Ascending aorta (tissue), 2 donors: ENCODE measurements at places on chromosomes 1 and 21.

- DNase-seq = no peak
Observed at GRCh38 chr1:154614901-154615300, 6.9 kb upstream of the ADAR start.

GRCh38 chr1:232662910-232663309, 33.0 kb upstream of the SIPA1L2 start:
- DNase-seq = no peak

DNA sequence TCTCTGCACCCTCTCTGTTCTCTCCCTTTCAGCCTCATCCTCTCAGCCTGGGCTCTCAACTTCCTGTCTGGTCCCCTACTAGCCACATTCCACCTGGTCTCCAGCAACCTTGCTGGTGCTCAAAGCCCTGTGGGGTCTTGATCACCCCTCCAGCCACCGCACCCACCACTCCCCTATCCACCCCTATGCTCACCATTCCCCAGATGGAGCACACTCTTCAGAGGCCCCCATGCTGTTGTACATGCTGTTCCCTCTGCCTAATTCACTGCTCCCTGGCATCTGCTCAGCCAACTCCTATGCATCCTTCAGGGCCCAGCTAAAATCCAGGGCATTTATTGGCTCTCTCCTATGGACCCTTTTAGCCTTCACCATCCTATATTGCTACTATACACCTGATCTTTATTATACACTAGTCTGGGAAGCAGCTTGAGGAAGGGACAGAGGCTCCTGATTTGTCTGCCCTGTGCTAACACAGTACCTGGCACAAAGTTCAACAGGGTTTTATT, 81.0 kb downstream of the GLIS1 start:
- DNase-seq = no peak

GRCh38 chr1:168333562-168334276, 53.0 kb downstream of the TBX19 start:
- DNase-seq = no peak

DNA sequence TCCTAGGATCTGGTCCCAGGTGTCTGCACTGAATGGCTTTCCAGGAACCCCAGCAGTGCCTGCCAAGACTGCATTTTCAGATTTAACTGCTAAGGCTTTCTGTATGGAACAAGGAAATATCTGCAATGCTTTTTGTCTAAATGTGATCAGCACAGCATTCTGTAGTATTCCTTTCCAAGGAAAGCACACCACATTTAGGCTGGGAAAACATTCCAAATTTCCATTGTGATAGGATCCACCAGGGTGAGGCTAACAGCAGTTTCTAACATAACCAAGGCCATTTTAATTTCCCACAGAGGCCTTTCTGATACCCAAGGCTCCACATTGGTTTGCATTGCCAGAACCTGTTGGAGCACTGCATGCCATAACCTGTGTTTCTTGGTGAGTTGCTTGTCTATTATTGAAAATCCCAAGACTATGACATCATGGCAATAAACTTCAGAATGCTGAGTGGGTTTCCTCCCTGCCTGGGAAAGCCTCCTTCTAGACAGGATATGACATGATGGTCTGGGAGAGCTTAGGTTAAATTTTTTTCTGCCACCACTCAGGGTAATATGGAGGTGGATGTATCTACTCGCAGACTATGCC, 23.3 kb upstream of the PTGFRN start:
- no peak for DNase-seq

GRCh38 chr1:54271341-54271740, 71.4 kb downstream of the MRPL37 start:
- DNase-seq = no peak

GRCh38 chr1:112614460-112615065, 4.4 kb downstream of the ST7L start:
- DNase-seq = no peak

- DNase-seq = no peak
Observed at GRCh38 chr1:174266476-174266875, 107.2 kb downstream of the RABGAP1L start.

GRCh38 chr1:107135463-107135862, 5.4 kb upstream of the NTNG1 start:
- no peak for DNase-seq

DNA sequence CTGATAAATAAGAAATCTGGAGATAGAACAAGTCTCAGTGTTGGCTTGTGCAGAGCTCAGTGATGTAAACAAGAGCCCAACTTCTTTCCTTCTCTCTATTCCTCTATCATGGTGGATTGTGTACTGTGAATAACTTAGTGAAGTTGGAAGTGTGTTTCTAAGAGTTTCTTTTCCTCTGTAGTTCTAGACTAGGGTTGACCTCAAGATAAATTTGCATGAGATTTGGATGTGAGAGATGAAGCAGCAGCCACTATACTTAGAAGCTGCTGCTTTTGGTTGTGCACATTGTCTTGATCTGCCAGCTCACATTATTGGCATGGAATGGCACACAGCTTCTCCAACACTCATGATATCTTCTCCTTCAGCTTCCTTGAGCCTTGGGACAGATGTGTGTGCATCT, 198.9 kb upstream of the ZP4 start:
- no peak for DNase-seq

- DNase-seq = no peak
Observed at GRCh38 chr1:201447903-201448871, 20.8 kb downstream of the PHLDA3 start.

GRCh38 chr1:116951200-116951935, 41.7 kb downstream of the PTGFRN start:
- DNase-seq = peak; percentile 29

DNA sequence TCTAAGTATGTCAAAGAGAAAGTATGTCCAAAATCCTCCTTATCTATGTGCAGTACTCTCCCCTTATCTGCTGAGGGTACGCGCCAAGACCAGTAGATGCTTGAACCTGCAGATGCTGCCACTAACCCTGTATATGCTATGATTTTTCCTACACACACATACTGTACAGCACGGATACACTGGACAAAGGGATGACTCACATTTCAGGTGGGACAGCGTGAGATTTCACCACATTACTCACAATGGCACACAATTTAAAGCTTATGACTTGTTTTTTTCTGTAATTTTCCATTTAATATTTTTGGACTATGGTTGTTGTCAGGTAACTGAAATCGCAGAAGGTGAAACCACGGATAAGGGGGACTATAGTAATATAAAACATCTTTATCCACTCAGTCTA, 4.1 kb downstream of the ORC1 start:
- DNase-seq = no peak

DNA sequence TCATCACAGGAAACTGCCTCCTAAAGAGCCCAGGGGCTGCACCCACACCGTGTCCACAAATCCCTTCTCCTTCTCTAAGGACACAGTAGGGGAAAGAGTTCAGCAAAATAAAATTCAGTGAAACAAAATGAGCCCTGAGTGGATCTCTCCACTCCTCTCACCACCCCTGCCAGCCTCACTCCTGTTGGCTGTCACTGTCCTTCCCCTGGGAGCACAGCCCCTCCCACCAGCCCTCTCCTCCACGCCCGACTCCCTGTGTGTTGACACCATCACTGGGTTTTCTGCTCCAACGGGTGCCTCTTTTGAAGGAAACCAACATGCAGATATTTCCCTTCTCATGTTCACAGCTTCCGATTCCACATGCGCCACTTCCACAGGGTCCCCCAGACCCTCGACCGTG, 356.2 kb downstream of the AJAP1 start:
- DNase-seq = no peak

GRCh38 chr1:26287033-26287711, 7.3 kb downstream of the SH3BGRL3 start:
- no peak for DNase-seq

DNA sequence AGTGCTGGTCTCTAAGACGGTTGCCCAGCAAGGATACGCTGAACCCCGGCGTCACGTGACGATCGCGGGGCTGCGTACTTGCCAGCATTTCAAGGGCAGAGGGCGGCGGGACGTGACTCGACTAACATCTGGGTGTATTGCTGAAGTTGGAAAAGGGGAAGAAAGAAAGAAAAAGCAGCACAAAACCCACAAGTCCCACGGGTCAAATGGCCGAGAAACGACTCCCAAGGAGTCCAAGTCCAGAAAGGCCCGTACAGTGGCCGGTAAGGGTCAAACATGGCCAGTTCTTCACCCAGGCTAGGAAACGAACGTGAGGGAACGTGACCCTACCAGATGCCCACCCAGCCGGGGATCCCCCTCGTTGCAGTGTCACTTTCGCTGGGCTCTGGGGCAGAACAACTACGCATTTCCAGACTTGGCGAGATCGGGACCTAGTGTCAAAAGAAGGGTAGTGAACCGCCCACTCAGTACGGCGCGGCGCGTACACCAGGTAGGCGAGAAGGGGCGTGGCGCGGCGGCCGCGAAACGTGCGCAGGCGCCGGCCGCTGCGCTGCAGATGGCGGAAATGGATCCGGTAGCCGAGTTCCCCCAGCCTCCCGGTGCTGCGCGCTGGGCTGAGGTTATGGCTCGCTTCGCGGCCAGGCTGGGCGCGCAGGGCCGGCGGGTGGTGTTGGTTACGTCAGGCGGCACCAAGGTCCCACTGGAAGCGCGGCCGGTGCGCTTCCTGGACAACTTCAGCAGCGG, at the start of the genes PPCS and ZMYND12:
Gene PPCS, plus strand, starts transcription at position 534 of the 744 bp plus-strand sequence. Its CDS starts 23 bp downstream, at position 557.
Gene ZMYND12, minus strand, starts transcription at position 13 of the 744 bp plus-strand sequence. CDS start 25 bp downstream, outside the sequence.
- DNase-seq = peak; percentile 59

GRCh38 chr1:184276416-184276815, 110.4 kb upstream of the C1orf21 start:
- DNase-seq = no peak

- no peak for DNase-seq
Observed at GRCh38 chr1:90126834-90127233, 131.9 kb downstream of the ZNF326 start.

- DNase-seq = no peak
Observed at GRCh38 chr1:167627615-167627864, 2.5 kb upstream of the RCSD1 start.

DNA sequence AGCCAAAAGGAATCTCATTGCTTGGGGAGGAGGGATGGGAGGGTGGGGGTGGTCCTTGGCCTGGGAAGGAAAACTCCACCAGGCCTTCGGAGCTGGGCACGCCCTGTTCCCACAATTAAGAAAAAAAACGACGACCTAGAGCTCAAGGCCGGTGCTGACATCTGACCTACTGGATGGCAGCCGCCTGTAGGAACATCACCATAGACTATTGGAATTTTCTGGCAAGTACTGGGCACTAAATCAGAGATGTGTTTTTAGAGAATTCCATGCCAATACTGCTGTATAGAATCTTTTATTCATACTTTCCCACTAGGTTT, 729 bp downstream of the NADK start:
- peak; percentile 82 for DNase-seq

GRCh38 chr21:44639331-44639655, 2.1 kb downstream of the KRTAP10-10 start:
- DNase-seq = no peak

DNA sequence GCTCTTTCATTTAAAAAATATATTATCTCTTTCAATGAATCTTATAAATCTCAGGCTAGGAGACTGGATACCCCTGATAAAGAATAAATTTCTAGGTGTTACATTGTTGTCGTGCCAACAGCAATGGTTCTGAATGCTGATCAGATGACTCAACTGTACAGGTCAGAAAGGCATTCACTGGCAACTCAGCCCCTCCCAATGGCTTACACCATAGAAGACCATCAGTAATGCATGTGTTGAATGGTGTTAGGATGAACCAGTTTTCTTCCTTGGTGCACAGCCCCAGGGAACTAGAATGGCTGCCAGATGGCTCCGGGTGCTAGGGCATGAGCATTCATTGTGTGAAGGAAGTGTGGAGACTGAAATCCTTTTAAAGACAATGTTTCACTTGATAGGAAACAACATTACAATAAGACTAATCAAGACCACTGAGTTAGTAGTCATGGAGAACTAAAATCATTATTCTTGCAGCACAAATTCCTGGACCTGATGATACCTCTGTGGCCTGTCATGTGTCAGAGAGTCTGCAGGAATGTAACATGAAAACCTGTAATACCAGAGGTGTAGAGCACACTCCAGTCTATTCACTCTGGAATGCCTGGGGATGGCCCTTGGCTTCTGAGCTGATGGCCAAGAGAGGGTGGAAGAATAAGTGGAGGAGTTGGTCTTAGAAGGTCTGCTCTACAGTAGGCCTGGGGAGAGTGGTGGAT, 187.7 kb upstream of the LMO4 start:
- no peak for DNase-seq

GRCh38 chr1:239387304-239388158, 1.2 kb downstream of the CHRM3 start:
- no peak for DNase-seq

GRCh38 chr1:210438928-210439841, 110.5 kb downstream of the HHAT start:
- no peak for DNase-seq

GRCh38 chr1:147719029-147719698, 41.2 kb downstream of the GJA5 start:
- no peak for DNase-seq

DNA sequence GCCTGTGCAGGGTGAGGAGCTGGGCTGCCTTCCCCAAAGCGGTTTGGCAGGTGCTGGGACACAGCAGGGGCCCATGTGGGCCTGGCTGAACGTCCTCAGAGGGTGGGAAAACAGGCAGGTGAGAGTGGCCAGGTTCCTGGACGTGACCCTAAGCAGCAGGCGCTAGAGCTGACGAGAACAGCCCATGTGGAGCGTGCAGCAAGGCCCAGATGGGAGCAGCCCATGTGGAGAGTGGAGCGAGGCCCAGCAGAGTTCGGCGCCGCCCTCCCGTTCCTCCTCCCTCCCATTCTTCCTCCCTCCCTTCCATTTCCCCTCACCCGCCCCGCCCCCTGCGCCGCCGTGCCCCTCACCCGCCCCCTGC, 314.4 kb upstream of the VAMP3 start:
- DNase-seq = no peak

- DNase-seq = no peak
Observed at GRCh38 chr21:17613242-17613676, 558 bp upstream of the BTG3 start.

DNA sequence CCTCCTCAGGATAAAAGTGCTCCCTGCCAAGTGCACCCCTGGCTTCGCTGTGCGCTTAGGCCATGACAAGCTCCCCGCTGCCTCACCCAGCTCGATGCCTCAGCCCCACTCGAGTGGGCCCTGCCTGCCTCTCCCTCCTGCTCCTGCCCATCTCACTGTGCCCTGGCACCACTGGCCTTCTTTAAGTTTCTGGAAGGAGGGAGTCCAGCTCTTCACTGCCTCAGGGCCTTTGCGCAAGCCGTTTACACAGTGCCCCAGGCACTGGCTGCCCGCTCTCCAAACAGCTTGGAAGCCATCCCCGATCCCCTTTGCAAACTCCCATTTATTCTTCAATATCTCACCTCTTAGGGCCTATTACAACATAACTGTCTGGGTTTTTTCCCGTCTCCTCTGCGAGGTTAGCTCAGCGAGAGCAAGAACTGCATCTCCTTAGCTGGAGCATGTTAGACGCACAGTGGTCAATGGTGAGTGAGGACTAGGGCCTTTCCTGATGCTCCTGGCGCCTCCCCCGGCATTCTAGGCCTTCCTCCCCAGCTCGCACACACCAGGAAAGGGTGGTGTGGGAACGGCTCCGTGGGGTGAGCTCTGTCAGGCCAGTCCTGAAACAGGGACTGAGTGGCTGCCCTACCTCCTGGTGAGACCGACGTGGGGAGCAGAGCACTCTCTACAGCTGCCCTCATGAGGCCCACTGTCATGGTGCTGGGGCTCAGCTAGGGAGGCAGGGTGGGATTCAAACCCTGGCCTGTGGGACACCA, 31.9 kb downstream of the PODN start:
- no peak for DNase-seq

- DNase-seq = no peak
Observed at GRCh38 chr1:228751360-228752098, 16.2 kb downstream of the RHOU start.
